Activated CD4-positive, CD25-positive, alpha-beta regulatory T cell (primary cell): ENCODE measurements at places on chromosomes 11 and 22.

- no peak for DNase-seq
Measured at GRCh38 chr11:127625402-127625801, 624.8 kb upstream of the KIRREL3 start.

DNA sequence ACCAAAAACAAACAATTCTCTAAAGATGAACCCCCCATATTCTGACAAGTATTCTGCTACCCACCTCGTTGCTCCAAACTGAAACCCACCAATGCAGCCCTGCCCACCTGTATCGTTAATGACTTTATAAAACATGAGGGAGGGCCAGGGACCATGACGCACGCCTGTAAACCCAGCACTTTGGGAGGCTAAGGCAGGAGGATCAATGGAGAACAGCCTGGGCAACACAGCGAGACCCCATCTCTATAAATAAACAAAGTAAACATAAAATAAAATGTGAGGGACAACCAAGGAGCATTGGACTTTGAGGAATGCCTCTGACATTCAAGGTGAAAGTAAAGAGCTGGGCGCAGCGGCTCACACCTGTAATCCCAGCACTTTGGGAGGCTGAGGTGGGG lies 39.8 kb upstream of the ATXN10 start:
- DNase-seq, result no peak

DNA sequence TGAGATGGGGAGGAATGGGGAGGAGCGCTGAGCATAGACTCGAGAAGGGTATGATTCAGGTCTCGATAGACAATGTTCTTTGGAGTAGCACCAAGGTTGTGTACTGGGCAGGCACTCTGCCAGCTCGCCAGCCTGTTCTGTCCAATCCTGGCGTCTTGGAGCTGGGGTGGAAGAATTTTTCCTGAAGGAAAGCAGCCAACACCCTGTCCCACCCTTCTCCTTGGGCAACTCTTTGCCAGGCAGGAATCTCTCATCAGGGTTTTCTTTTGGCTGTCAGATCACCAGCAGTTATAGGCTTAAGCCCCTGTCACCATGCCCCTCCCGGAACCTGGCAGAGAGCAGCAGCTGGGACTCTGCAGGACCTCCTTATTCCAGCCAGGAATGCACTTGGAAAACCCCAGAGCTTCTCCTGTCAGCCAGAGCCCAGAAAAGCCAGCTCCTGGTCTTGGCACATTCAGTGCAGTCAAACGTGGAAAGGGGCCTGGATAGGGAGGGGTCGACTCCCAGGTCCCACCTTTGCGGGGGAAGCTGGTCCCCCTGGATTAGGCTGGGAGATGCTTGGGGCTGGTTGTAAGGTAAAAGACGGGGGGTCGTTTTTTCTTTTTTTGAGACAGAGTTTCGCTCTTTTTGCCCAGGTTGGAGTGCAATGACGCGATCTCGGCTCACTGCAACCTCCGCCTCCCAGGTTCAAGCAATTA lies 14.4 kb upstream of the SPTBN2 start:
- DNase-seq, result no peak

- DNase-seq, result no peak
Measured at GRCh38 chr22:37298748-37299495, 16.6 kb downstream of the CYTH4 start.

DNA sequence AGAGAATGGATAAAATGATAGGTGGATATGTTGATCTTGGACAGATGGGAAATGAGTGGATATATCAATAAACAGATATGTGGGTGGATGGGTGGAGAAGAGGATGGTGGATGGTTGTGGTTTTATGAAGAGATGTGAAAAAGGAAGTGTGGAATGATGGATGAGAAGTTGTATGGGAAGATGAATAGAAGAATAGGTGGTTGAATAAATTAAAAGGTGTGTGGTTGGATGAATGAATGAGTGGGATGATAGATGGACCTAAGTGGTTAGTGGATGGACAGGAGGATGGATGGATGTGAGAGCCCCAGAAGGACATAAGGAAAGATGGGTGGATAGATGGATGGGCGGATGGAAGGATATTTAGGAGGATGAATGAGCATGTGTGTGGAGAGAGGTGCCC lies 913 bp upstream of the CD44 start:
- DNase-seq, result no peak

DNA sequence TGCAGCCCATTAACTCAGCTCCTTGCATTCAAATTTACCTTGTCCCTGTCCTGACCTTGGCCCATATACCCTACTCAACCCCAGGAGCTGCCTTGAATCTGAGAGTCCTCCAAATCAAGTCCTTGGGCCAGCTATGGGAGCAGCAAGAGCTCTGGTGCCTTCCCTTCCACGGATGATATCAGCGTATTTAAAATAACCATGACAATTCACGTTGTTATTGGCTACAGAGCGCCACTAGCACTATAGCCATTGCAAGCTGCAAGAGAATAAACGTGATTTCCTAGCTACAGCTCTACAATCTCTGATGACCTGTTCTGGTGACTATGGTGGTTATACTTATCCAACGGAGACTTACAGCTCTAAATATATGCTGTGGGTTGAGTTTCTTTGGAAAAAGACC lies 357.8 kb downstream of the LARGE1 start:
- DNase-seq, result no peak

DNA sequence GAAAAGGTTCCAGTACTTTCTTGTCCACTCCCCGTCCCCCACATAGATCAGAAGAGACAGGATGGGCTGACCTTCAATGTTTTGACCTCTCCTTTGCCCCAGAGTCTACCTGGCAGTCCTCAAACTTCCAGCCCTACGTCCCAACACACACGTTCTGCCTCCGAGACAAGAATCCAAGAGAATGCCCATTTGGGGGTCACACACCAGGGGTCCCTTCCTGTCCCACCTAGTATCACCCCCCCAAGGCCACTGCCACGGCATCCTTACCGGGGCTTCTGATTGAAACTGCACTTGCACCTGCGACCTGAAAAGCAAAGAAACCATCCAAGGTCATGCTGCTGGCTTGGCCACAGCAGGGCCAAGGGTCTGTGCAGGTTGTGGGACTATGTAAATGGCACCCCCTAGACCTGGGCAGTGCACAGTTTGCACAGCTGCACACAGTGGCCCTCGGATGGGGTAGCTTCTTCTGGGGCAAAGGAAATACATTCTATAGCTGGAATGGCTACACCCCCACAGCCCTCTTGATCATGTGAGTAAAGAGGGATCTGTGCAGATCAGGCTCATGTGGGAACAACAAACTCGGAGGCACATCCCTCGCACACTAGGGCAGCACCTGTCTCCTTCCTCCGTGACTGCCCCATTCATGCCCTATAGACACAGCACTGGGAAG lies 16.5 kb upstream of the FXYD2 start:
- no peak for DNase-seq
